ENCODE measurements at places on chromosomes 1 and 21.

DNA sequence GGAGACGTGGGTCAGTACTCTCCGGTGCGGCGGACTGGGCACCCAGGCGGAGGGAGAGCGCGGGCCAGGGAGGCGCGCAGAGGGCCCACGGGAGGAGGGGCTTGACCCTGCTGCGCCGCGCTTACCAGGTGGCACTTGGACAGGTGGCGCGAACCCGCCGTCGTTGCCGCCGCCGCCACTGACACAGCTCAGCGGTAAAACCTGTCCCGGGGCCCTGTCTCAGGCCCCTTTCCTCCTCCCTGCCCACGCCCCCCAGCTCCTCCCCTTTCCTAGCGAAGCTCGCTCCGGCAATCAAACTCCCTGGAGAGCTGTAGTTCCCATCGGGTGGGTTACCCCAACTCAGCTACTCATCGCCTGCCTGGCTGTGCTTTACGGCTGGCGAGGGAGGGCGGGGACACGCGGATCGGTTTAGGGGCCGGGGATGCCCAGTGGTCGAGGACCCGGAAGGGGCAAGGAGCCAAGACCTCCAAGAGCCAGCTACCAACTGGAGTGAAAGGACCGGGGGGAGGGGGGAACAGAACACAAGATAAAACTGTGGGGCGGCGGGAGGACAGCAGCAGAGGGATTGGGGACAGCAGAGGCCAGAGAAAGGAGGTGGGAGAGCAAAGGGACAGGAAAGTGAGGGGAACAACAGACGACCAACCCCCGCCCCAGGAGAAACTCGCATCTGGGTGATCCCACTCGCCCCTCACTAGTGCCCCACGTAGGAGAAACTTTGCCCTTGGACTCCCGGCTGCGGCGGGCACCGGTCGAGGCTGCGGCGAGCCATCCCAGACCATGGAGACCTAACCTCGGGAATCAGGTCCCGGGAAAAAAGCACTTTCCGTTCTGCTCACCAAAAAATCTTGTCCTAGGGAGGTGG lies 2.9 kb downstream of the GFI1 start:
- no peak for DNase-seq
- H3K27me3 ChIP-seq = no peaks in the 10 kb centered on the region
- peak overlapping the region; percentile 90 for H3K4me3 ChIP-seq
- H3K27ac ChIP-seq = peak overlapping the region; percentile 94

DNA sequence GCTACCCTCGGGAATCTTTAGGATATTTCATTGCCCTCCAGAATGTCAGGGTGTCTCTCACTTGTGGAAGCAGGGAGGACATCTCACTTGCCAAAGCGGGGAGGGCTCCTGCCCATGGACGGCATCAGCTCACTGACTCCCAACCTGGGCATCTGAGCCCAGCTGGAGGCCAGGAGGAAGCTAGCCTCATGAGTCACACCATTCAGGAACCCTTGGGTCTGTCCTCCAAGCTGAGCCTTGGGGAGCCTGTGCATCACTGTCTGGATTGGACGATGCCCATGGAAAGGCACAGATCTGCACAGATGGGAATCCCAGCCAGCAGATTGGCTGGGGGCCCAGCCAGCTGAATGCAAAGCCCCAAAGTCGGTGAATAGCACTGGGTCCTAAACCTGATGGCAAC lies 25.2 kb downstream of the WNT3A start:
- H3K4me1 ChIP-seq = no peaks in the 10 kb centered on the region
- H3K4me3 ChIP-seq = no peak overlapping the region
- no peaks in the 10 kb centered on the region for H3K36me3 ChIP-seq
- H3K27ac ChIP-seq = no peak overlapping the region
- no peak for DNase-seq

DNA sequence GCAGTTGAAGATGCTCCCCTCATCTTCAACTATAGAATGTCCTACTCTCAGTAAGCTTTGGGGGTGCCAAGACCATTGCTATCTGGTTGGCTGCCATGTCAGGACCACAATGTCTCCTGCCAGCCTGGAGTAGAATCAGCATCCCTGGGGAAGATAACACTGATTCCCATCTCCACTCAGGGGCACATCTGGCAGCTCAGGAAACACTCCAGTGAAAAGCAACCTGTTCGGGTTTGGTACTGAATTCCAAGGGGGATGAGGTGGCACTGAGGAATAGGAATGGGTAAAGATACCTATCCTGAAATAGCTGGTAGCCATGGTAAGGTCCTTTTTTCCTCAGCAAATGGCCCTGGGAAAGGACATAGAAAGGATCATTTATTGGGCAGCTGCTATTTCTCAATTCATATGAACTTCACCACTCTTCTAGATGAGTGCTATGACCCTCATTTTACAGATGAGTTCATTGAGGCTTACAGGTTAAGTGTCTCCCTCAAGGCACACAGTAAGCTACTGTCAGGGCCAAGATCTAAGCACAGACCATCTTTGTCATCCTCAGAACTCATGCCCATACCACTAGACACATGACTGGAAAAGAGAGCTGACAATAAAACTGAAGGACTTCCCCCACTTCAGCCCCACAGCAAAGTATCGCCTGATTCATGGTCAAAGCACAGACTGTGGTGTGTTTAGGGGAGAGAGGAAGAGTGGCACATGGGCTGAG lies 31.4 kb downstream of the AK2 start:
- no peak for DNase-seq
- H3K4me1 ChIP-seq = peaks cover 11% of the 10 kb centered on the region
- no peak overlapping the region for H3K27ac ChIP-seq

- H3K4me1 ChIP-seq = peaks cover 60% of the 10 kb centered on the region
- peak overlapping the region; percentile 68 for H3K27ac ChIP-seq
- H3K27me3 ChIP-seq = no peaks in the 10 kb centered on the region
These were observed 10.8 kb downstream of the S1PR1 start for GRCh38 chr1:101247404-101248287.

DNA sequence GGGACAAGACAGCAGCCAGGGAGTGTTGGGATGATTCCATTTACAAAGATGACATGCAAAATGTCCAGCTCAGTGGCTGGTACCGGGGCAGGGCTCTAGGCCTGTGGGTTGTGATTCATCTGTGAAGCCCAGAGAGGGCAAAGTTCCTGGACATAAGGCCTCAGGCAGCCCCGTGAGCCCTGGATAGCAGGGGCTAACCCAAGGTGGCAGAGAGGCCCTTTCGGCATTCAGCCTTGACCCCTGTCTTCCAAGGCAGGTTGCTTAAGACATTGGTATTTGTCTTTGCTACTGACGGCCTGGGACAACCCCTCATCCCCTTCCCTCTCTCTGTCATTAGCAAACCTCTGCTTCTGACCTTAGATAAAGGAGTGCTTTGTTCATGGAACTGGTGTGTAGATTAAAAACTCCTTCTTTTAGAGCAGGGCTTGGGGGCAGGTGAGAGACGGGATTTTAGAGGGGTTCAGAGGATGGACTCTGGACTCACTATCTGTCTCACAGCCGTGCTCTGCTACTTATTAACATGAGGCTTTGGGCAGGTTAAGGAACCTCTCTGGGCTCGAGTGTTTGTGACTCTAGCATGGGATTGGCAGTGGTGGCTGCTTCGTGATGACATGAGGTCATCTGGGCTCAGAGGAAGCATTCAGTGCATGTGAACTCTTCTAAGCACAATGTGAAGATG lies 36.3 kb downstream of the TMEM51 start:
- H3K36me3 ChIP-seq = no peaks in the 10 kb centered on the region
- no peak overlapping the region for H3K4me3 ChIP-seq
- DNase-seq = no peak

- no peak overlapping the region for H3K4me3 ChIP-seq
- no peak overlapping the region for H3K27ac ChIP-seq
- no peaks in the 10 kb centered on the region for H3K36me3 ChIP-seq
- no peaks in the 10 kb centered on the region for H3K4me1 ChIP-seq
- peaks cover 12% of the 10 kb centered on the region for H3K27me3 ChIP-seq
- DNase-seq = no peak
These were observed 75.8 kb downstream of the RGL1 start for GRCh38 chr1:183880531-183881243.

DNA sequence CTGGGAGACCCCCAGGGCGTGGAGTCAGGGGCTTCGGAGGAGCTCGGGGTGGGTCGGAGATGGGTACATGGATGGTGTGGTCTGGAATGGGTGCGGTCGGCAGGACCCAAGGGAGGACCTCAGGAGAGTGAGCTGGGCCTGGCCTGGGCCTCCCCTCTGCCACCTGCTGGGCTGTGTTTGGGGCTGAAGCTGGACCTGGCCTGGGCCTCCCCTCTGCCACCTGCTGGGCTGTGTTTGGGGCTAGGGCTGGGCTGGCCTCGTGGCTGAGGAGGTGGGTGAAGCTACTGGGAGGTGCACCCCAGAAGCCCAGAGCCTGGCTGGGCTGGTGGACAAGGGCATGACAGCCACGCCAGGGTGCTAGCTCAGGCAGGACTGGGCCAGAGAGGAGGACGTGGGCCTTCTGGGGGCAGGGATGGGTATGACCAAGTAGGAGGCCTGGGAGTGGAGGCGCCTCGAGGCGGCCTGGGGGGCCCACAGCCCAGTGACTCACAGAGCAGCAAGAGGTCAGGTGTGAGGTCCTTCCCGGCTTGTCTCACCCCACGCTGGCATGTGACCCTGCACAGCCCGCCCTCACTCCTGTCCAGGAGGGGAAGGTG lies 14.5 kb downstream of the SAMD11 start:
- peaks cover 3% of the 10 kb centered on the region for H3K36me3 ChIP-seq
- H3K27ac ChIP-seq = no peak overlapping the region
- peaks cover 43% of the 10 kb centered on the region for H3K27me3 ChIP-seq
- no peak for DNase-seq

DNA sequence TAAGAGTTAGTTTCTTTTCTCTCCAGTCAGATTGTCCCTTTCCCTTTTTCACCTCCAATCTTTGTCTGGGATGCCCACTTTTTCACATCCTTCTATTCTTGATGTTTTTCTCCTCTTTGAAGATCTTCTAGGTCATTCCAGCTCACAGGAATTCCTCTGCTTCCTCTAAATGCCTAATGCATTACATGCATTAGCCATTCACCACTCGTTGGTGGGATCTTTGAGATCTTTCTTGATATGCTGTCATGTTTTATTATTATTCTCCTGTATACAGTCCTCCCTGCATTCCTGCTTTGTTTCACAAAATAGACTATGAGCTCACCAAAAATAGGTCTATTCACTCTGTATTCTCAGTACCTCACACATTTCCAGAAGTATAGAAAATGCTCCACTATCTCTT lies 129.0 kb downstream of the LYPLAL1 start:
- no peak overlapping the region for H3K4me3 ChIP-seq
- peaks cover 9% of the 10 kb centered on the region for H3K27me3 ChIP-seq
- H3K27ac ChIP-seq = no peak overlapping the region

GRCh38 chr1:156493154-156493631 lies 7.4 kb downstream of the MEF2D start:
- peaks cover 24% of the 10 kb centered on the region for H3K36me3 ChIP-seq
- peak overlapping the region; percentile 94 for H3K27ac ChIP-seq
- peaks cover 99% of the 10 kb centered on the region for H3K4me1 ChIP-seq
- no peak for DNase-seq

DNA sequence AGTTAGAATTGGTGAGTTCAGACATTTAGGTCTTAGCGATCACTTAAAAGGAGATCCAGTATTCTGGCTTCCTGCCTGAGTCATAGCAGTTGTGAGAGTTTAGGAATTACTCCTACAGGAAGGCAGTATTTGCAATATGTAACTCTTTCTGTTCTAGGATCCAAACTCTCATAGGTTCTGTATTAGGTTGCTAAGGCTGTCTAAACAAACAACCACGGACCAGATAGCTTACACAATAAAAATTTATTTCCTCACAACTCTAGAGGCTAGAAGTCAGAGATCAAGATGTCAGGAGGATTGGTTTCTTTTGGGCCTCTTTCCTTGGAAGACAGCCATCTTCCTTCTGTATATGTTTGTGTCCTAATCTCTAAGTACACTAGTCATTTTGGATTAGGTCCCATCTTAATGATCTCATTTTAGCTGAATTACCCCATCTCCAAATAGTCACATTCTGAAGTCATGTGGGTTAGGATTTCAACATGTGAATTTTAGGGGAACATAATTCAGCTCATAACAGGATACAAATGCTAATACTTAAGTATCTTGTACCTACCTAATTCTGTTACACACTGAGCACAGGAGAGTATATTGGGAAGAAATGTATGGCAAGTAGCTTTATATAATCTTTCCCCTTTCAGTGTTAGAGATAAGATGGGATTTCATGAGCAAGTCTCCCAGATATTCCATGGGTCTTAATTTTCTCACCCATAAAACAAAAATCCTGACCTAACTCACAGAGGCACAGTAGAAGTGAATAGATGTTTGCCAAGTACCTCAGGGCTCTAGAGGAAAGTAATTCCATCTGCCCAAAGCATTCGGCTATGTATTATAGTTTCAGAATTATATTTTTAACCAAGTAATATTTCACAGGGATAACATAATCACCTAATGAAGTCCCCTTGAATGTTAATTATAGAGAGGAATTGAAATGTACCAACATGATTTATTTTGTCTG lies 144.4 kb downstream of the PTBP2 start:
- no peak overlapping the region for H3K4me3 ChIP-seq
- no peaks in the 10 kb centered on the region for H3K4me1 ChIP-seq
- H3K27me3 ChIP-seq = peaks cover 15% of the 10 kb centered on the region
- DNase-seq = no peak
- no peaks in the 10 kb centered on the region for H3K36me3 ChIP-seq
- no peak overlapping the region for H3K27ac ChIP-seq

- H3K36me3 ChIP-seq = peaks cover 1% of the 10 kb centered on the region
- DNase-seq = no peak
- no peak overlapping the region for H3K4me3 ChIP-seq
- no peak overlapping the region for H3K27ac ChIP-seq
- no peaks in the 10 kb centered on the region for H3K4me1 ChIP-seq
- H3K27me3 ChIP-seq = no peaks in the 10 kb centered on the region
These were observed 118.2 kb upstream of the PDE4B start for GRCh38 chr1:65674522-65674921.

DNA sequence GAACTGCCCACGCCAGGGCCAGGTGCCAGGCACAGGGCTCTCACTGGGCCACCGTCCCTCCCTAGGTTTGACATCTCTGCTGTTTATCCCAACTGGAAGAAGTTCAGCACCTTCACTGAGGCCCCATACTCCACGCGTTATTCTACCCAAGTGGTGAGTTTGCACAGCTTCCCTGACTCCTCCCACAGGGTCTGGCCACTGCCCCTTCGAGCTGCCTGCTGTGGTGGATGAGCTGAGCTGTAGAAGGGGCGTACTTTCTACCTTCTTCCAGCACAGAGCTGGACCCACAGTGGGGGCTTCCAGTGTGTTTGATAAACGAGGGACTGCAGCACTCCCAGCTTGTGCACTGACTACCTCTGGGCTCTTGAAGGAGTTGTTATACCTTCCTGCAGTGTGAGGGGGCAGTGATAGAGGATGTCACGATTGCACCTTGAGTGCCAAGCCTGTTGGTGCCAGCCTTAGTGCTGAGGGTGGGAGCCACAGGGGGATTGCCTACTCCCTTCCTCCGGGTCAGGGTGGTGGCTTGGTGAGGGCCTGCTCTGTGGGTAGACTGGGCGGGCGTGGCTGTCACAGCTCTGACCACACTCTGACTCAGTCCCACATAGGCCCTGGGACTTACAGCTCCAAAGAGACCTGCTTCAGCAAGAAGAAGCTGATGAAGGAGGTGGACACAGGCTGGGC lies 5.9 kb upstream of the TTC22 start:
- peak; percentile 39 for DNase-seq
- no peaks in the 10 kb centered on the region for H3K27me3 ChIP-seq
- H3K4me3 ChIP-seq = peak overlapping the region; percentile 15
- no peaks in the 10 kb centered on the region for H3K36me3 ChIP-seq
- H3K4me1 ChIP-seq = peaks cover 46% of the 10 kb centered on the region
